Heart right ventricle (tissue), 16 donors: ENCODE measurements at places on chromosomes 6 and 20. TPM values are rescaled to one million over a fixed set of nuclear protein-coding genes. Genes with fewer than 3 reads are reported as not detected.

DNA sequence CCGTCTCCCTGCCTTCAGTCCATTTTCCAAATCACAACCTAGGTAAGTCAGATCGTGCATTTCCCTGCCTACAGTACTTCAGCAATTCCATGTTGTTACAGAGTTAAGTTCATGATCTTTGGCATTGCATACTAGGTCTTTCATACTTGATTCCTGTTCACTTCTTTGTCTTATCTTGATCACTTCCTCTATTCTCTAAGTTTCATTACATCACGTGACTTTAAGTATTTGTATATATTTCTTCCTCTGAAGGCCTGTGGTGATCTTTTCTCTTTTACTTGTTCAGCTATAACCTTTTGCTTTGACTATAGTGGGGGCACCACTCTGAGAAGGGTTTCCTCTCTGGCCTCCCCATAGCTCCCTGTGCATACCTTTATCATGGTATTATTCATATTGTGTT lies 100.2 kb downstream of the TRMT11 start:
- no peak for DNase-seq
- no peaks in the 10 kb centered on the region for H3K4me1 ChIP-seq
- H3K36me3 ChIP-seq: no peaks in the 10 kb centered on the region
- H3K27ac ChIP-seq: no peak overlapping the region

- H3K36me3 ChIP-seq: no peaks in the 10 kb centered on the region
- no peak overlapping the region for H3K4me3 ChIP-seq
- no peak overlapping the region for H3K27ac ChIP-seq
- H3K27me3 ChIP-seq: no peaks in the 10 kb centered on the region
- DNase-seq: peak; percentile 50
Observed at GRCh38 chr20:47150403-47151152, 205.9 kb downstream of the ZMYND8 start.

- DNase-seq: no peak
- no peaks in the 10 kb centered on the region for H3K36me3 ChIP-seq
- no peak overlapping the region for H3K27ac ChIP-seq
- H3K4me1 ChIP-seq: peaks cover 20% of the 10 kb centered on the region
Observed at GRCh38 chr6:110355727-110356126, 2.4 kb downstream of the METTL24 start.

- H3K27ac ChIP-seq: peak overlapping the region; percentile 9
- no peak for DNase-seq
- peaks cover 27% of the 10 kb centered on the region for H3K4me1 ChIP-seq
- H3K36me3 ChIP-seq: no peaks in the 10 kb centered on the region
- no peaks in the 10 kb centered on the region for H3K27me3 ChIP-seq
Observed at GRCh38 chr6:75751443-75751842, 2.4 kb downstream of the MYO6 start.

- H3K36me3 ChIP-seq: no peaks in the 10 kb centered on the region
- no peak overlapping the region for H3K27ac ChIP-seq
- H3K27me3 ChIP-seq: peaks cover 14% of the 10 kb centered on the region
Observed at GRCh38 chr20:61310954-61311353, 58.9 kb downstream of the CDH4 start.

DNA sequence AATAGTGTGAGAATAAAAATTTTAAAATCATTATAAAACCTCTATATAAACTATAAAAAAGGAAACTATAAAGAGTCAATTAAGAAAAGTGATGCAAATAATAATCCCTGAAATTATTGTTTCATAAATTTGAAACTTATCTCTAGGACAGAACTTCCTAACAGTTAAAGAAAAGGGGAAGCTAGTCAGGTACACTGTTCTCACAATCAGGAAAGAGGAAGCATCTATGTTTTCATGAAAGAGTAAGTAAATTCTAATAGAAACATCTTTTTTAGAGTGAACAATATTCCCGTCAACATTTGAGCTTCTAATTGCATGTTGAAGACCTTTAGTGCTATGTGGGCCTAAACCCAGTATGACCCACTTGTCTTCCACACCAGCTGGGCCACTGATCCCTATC lies 1.2 kb upstream of the ADGRF1 start:
- H3K36me3 ChIP-seq: no peaks in the 10 kb centered on the region
- H3K27ac ChIP-seq: no peak overlapping the region
- no peak overlapping the region for H3K4me3 ChIP-seq

DNA sequence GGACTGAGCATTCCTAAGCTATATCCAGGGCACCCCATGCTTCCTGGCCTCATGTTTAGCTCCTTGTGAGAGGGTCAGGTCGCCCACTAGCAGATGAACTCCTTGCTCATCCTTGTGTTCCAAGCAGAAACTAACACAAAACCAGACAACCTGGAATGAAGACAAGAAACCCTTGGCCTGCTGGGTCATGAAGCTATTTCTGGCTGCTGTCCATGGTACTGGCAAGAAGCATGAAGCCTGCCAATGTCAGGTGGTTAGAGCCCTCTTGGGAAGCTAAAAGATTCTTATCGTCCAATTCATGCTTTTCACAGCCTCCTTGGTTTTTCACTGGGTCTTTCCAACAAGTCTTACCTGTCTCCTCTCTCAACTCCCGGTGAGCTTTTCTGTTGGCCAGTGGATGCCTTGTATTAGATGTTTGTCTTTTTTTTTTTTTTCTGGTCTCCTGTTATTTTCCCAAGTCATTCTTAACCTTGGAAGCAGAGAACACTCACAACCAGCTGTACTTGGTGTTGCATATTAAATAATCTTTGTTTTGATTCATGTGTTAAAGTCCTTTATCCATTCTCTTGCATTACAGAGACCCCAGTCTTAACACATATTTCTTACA lies 180.3 kb downstream of the ANKRD60 start:
- no peaks in the 10 kb centered on the region for H3K27me3 ChIP-seq
- H3K4me1 ChIP-seq: no peaks in the 10 kb centered on the region
- no peaks in the 10 kb centered on the region for H3K36me3 ChIP-seq
- H3K4me3 ChIP-seq: no peak overlapping the region

GRCh38 chr20:19407736-19408135 lies 195.3 kb downstream of the SLC24A3 start:
- no peak overlapping the region for H3K27ac ChIP-seq
- H3K27me3 ChIP-seq: peaks cover 4% of the 10 kb centered on the region
- H3K36me3 ChIP-seq: no peaks in the 10 kb centered on the region
- no peak for DNase-seq

- no peak overlapping the region for H3K27ac ChIP-seq
- no peaks in the 10 kb centered on the region for H3K27me3 ChIP-seq
- no peak overlapping the region for H3K4me3 ChIP-seq
- no peak for DNase-seq
- peaks cover 7% of the 10 kb centered on the region for H3K4me1 ChIP-seq
- H3K36me3 ChIP-seq: no peaks in the 10 kb centered on the region
Observed at GRCh38 chr6:108768166-108768555, 80.1 kb upstream of the ARMC2 start.

DNA sequence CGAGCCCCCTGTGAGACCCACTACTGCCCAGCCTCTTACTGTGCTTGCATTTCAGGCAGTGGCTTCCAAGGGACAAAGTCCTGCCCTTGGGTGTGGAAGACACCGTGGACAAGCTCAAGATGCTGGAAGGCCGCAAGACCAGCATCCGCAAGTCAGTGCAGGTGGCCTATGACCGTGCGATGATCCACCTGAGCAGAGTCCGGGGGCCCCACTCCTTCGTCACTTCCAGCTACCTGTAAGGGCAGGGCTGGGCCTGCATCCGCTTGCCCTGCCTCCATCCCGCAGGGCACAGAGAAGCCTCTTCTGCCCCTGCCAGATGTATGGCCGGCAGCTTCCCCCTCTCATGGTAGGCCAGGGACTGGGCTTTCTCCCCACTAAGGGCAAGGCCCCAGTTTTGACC lies 33.8 kb downstream of the BRPF3 start:
- no peak for DNase-seq
- no peaks in the 10 kb centered on the region for H3K4me1 ChIP-seq
- peaks cover 84% of the 10 kb centered on the region for H3K36me3 ChIP-seq
- H3K4me3 ChIP-seq: no peak overlapping the region
- H3K27me3 ChIP-seq: no peaks in the 10 kb centered on the region
- no peak overlapping the region for H3K27ac ChIP-seq

GRCh38 chr6:83978324-83978734 lies 55.2 kb upstream of the MRAP2 start:
- no peaks in the 10 kb centered on the region for H3K36me3 ChIP-seq
- no peaks in the 10 kb centered on the region for H3K4me1 ChIP-seq
- DNase-seq: no peak
- H3K27ac ChIP-seq: no peak overlapping the region

DNA sequence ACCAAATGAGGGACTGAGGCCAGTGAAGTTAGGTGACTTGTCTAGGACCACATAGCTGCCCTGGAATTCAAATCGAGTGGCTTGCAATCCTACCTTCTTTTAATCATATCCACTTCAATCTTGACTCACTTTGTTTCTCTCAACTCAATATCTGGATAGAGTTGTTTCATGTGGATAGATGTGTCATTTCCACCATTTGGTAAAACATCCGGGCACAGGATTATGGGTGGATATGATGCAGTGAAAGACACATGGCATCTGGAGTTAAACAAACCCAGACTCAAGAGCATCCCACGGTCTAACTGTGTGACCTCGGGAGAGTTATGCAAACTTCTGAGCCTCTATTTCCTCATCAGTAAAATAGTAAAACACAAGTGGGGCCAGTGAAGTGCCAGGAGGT lies 103.6 kb upstream of the CNKSR3 start:
- H3K27ac ChIP-seq: no peak overlapping the region
- no peaks in the 10 kb centered on the region for H3K4me1 ChIP-seq
- no peak for DNase-seq
- H3K27me3 ChIP-seq: no peaks in the 10 kb centered on the region
- no peaks in the 10 kb centered on the region for H3K36me3 ChIP-seq
- H3K4me3 ChIP-seq: no peak overlapping the region

DNA sequence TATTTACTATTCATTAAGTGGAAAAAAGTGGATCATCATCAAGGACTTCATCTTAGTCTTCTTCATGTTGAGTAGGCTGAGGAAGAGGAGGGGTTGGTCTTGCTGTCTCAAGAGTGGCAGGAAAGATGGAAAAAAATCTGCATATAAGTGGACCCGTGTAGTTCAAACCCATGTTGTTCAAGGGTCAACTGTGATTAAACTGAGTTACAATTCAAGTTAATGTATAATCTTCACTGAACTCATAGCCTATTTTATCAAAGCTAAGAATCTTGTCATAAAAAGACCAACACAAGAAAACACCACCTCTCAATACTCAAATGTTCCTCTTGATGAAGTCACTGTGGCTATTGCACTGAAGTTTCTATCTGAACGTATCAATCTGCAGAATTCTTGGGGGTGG lies 260.2 kb downstream of the FNDC1 start:
- DNase-seq: no peak
- H3K4me3 ChIP-seq: no peak overlapping the region
- no peak overlapping the region for H3K27ac ChIP-seq
- H3K4me1 ChIP-seq: no peaks in the 10 kb centered on the region
- no peaks in the 10 kb centered on the region for H3K36me3 ChIP-seq

GRCh38 chr20:63846128-63846771 lies 15.0 kb upstream of the ABHD16B start:
- H3K27me3 ChIP-seq: no peaks in the 10 kb centered on the region
- H3K27ac ChIP-seq: peak overlapping the region; percentile 49
- H3K4me1 ChIP-seq: peaks cover 45% of the 10 kb centered on the region
- H3K36me3 ChIP-seq: no peaks in the 10 kb centered on the region
- peak overlapping the region; percentile 2 for H3K4me3 ChIP-seq

DNA sequence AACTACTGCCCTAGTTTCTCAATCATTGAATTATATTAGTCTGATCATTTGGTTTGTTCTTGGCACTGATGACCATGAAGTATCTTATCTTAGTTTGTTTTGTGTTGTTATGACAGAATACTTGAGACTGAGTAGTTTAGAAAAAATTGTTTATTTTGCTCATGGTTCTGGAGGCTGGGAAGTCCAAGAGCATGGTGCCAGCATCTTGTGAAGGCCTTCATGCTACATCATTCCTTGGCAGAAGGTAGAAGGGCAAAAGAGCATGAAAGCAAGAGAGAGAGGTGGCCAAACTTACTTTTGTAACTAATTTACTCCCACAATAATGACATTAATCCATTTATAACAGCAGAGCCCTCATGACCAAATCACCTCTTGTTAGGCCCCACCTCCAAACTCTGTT lies 40.1 kb upstream of the ANKEF1 start:
- H3K36me3 ChIP-seq: no peaks in the 10 kb centered on the region
- H3K4me3 ChIP-seq: no peak overlapping the region
- no peaks in the 10 kb centered on the region for H3K4me1 ChIP-seq
- H3K27ac ChIP-seq: no peak overlapping the region

- peaks cover 5% of the 10 kb centered on the region for H3K4me1 ChIP-seq
- H3K27me3 ChIP-seq: no peaks in the 10 kb centered on the region
- H3K4me3 ChIP-seq: no peak overlapping the region
- no peaks in the 10 kb centered on the region for H3K36me3 ChIP-seq
- no peak overlapping the region for H3K27ac ChIP-seq
Observed at GRCh38 chr6:110338820-110339470, 19.2 kb downstream of the METTL24 start.

DNA sequence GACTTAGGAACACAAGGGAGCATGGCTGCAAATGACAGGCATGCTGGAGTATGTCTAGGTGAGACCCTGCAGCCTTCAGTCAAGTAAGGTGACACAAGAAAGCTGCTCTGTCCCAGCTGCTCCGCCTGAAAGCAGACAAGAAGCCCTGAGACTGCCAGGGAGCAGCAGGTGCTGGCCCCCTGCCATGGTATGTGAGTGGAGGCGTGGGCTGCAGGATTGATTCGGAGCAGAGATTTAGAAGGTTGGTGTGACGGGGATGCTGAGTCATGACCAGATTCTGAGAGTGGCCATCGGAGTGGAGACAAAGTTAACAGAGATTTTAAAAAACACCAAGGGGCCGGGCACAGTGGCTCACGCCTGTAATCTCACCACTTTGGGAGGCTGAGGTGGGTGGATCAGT lies 17.8 kb downstream of the LRP11 start:
- H3K27ac ChIP-seq: no peak overlapping the region
- no peaks in the 10 kb centered on the region for H3K27me3 ChIP-seq
- no peak for DNase-seq
- H3K4me3 ChIP-seq: no peak overlapping the region

The SLC22A2 gene
- not detected for total RNA-seq

The DDX39B gene
- 167 TPM for total RNA-seq

The TCF15 gene
- total RNA-seq: 6.9 TPM

The PBOV1 gene
- not detected for total RNA-seq

The TIAM2 gene
- total RNA-seq: 10.1 TPM

The ADGRB3 gene
- 1.7 TPM for total RNA-seq

The OGFR gene
- total RNA-seq: 17.3 TPM

The DACT2 gene
- 0.66 TPM for total RNA-seq

The ESR1 gene
- 0.98 TPM for total RNA-seq

The SDCBP2 gene
- total RNA-seq: 0.62 TPM

The PGK2 gene
- not detected for total RNA-seq
